Lower lobe of right lung (tissue), 2 donors: ENCODE measurements at places on chromosomes 3 and 15. TPM values are rescaled to one million over a fixed set of nuclear protein-coding genes. Genes with fewer than 3 reads are reported as not detected.

GRCh38 chr3:105611304-105612192 lies 244.8 kb downstream of the ALCAM start:
- DNase-seq, result no peak
- H3K27ac ChIP-seq, result no peak overlapping the region
- no peaks in the 10 kb centered on the region for H3K4me1 ChIP-seq
- no peaks in the 10 kb centered on the region for H3K36me3 ChIP-seq
- H3K27me3 ChIP-seq, result no peaks in the 10 kb centered on the region

DNA sequence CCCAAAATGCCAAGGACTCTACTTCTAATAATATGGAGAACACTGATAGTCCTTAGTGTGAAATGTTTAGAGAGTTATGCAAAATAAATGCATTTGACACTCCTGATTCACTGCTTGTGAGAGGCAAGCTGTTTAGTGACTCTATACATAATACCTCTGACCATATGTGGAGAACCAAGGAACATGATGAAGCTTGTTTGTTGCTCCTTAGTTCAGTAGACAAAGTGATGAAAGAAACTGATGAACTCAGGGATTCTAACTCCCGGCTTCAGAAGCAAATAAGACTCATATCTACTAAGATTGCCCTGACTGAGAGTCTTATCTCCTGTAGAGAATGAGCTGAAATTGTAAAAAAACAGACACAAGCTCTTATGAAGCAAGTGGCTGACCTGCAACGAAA lies 41.3 kb downstream of the PEX5L start:
- H3K27ac ChIP-seq, result no peak overlapping the region
- no peaks in the 10 kb centered on the region for H3K27me3 ChIP-seq
- no peaks in the 10 kb centered on the region for H3K4me1 ChIP-seq
- DNase-seq, result no peak

GRCh38 chr3:11825301-11825700 lies 21.4 kb downstream of the TAMM41 start:
- H3K27ac ChIP-seq, result no peak overlapping the region
- no peaks in the 10 kb centered on the region for H3K27me3 ChIP-seq
- peaks cover 91% of the 10 kb centered on the region for H3K36me3 ChIP-seq
- H3K4me3 ChIP-seq, result no peak overlapping the region

- no peaks in the 10 kb centered on the region for H3K27me3 ChIP-seq
- peak within 1 kb of the TSS; percentile 71 for H3K27ac ChIP-seq
- H3K4me1 ChIP-seq, result peaks cover 30% of the 10 kb centered on the region
- peak within 1 kb of the TSS; percentile 47 for H3K4me3 ChIP-seq
Observed at GRCh38 chr15:74173380-74174218, at the start of gene ISLR. TSS of gene ISLR (plus strand) at chr15:74173710. CDS start at chr15:74174859, 1,149 bp downstream.

DNA sequence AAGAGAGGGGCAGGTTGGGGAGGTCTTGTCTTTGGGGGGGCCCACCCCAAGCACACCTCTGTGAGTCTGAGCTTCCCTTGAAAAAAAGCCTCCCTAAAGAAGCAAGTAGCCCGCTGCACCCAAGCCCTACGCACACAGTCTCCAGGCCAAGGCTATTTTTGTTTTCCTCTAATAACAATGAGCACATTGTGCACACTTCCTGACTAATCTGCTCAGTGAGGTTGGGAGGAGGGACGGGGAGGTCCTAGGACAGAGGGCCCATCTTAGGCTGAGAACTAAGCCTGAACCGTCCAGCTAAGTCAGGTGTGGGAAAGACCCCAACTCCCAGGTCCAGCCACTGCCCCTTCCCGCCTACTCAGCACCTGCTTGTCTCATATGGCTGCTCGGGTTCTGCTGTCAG lies 87.2 kb downstream of the HMG20A start:
- peak overlapping the region; percentile 80 for H3K27ac ChIP-seq
- DNase-seq, result no peak
- no peak overlapping the region for H3K4me3 ChIP-seq
- H3K4me1 ChIP-seq, result peaks cover 59% of the 10 kb centered on the region

GRCh38 chr3:130263708-130264107 lies 81.8 kb upstream of the COL6A5 start:
- no peak overlapping the region for H3K27ac ChIP-seq
- no peak overlapping the region for H3K4me3 ChIP-seq
- no peaks in the 10 kb centered on the region for H3K36me3 ChIP-seq
- DNase-seq, result no peak
- no peaks in the 10 kb centered on the region for H3K4me1 ChIP-seq

GRCh38 chr3:14822670-14823390 lies 4.1 kb downstream of the FGD5 start:
- H3K4me1 ChIP-seq, result peaks cover 26% of the 10 kb centered on the region
- H3K4me3 ChIP-seq, result no peak overlapping the region
- peaks cover 22% of the 10 kb centered on the region for H3K36me3 ChIP-seq
- no peak for DNase-seq

DNA sequence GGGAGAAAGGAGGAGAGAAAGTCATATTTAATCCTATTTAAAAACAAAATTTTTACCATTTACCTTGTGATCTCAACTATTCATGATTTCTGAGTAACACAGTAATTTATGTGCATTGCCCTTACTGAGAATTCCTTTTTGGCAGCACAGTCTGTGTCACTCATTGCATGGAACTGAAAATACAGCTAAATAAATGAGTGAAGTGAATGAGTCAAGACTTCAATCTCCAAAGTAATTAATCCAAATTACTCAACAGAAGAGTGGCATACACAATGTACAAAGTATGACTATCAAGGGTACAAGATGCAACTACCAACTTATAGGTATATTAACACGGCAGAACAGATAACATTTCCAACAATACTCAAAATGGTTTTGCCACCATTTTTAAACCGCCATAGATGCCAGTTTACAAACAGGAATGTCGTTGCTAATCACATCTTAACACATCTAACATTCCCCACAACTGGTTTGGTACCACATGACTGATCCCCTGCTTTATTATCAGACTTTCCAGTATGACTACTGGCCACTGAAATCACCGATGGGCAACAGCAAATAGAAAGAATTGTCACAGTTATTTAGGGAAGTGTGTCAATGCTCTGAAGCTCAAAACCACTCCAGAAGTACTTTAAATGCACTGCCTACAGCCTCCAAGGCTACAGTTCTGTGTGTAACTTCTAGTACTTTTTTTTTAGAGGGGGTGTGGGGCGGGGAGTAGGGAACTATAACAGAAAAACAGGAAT lies 410.4 kb downstream of the SHQ1 start:
- peaks cover 9% of the 10 kb centered on the region for H3K36me3 ChIP-seq
- H3K27ac ChIP-seq, result no peak overlapping the region
- H3K4me3 ChIP-seq, result no peak overlapping the region
- H3K4me1 ChIP-seq, result peaks cover 41% of the 10 kb centered on the region
- no peaks in the 10 kb centered on the region for H3K27me3 ChIP-seq

DNA sequence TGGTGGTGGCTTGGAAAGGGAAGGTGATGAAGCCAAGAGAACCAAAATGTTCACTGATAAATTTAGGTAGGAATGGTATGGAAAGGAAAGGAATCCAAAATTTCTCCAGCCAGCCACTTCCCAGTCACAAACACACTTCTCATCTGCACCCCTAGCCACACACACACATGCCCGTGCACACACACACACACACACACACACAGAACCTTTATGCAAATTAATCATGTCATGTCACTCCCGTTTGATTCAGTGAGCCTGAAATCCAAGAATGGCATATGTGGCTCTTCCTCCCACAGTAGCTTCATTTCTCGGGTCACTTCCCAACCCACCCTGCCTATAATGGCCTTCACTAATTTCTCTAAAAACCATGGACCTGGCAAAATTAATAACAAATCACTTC lies 3.1 kb upstream of the HLTF start:
- no peak overlapping the region for H3K27ac ChIP-seq
- H3K4me3 ChIP-seq, result no peak overlapping the region
- peaks cover 10% of the 10 kb centered on the region for H3K4me1 ChIP-seq
- no peaks in the 10 kb centered on the region for H3K36me3 ChIP-seq
- no peak for DNase-seq
- H3K27me3 ChIP-seq, result no peaks in the 10 kb centered on the region

SERPINI2 gene
- total RNA-seq, result 2.3 TPM

TERC gene
- total RNA-seq, result 2.9 TPM

SLC27A2 gene
- 2.9 TPM for total RNA-seq

MORC1 gene
- total RNA-seq, result not detected

PPARG gene
- total RNA-seq, result 128 TPM
